T-helper 2 cell treated with Interferon-gamma antibody and Interleukin-4, amounts not matched to agents 5 μg/mL and 100 μg/mL, for 36 hours (primary cell): ENCODE measurements at places on chromosomes 5 and 9.

GRCh38 chr5:89080467-89081116 lies 197.6 kb upstream of the MEF2C start:
- DNase-seq: no peak

- peak; percentile 80 for DNase-seq
Observed at GRCh38 chr5:172113036-172113435, 75.0 kb downstream of the STK10 start.

- DNase-seq: no peak
Observed at GRCh38 chr9:133592731-133593409, 16.3 kb downstream of the FAM163B start.

- DNase-seq: no peak
Observed at GRCh38 chr5:178232920-178233429, 373 bp upstream of the PHYKPL start.

- no peak for DNase-seq
Observed at GRCh38 chr9:70031141-70031545, 12.5 kb upstream of the MAMDC2 start.

DNA sequence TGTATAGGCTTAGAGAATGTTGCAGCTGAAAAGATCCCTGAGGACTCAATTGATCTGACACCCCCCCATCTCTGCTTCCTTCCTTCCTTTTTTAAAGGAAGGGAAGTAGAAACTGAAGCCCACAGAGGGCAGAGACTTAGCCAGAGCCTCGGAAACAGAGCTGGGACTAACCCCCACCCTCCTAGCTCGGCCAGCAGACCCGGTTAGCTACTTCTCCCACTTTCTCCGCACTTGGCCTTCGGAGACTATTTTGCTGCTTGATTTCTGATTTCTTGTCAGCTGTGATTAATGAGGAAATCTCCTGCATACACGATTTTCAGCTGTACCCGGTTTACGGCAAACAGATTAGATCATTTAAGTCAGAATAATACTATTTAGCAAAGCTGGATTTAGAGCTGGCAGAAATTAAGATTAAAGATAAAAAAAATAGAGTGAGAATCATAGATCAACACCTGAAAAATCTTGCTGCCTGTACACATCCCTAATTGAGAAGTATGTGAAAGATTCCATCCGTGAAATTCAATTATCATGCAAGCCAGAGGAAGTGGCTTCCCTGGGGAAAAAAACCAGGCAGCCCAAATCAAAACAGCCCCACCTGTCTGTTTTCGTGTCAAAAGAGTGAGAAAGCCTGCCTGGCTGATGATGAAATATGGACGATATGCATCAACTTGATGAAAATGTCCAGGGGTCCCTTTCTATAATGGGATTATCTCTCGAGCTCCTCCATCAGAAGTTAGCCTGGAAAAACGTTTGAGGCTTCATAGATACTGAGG lies 159.5 kb upstream of the SHB start:
- DNase-seq: no peak

DNA sequence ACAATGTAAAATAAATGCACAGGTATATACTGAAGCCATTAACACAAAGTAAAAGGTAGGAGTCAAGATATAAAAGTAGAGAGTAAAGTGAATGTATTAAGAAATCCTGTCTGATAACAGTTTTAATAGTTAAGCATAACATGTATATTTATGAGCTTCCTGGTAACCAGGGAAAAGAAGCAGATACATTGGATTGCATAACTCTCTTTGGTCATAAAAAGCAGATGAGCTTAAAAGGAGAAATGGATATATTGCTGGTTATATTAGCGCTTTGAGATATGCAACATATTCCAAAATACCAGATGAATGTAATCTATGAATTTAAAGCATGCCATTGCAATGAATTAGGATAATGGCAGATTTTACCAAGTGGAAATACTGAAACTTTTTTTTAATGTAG lies 6.2 kb upstream of the TNFSF8 start:
- DNase-seq: no peak

GRCh38 chr9:99556998-99557397 lies 264.7 kb upstream of the NR4A3 start:
- DNase-seq: no peak

DNA sequence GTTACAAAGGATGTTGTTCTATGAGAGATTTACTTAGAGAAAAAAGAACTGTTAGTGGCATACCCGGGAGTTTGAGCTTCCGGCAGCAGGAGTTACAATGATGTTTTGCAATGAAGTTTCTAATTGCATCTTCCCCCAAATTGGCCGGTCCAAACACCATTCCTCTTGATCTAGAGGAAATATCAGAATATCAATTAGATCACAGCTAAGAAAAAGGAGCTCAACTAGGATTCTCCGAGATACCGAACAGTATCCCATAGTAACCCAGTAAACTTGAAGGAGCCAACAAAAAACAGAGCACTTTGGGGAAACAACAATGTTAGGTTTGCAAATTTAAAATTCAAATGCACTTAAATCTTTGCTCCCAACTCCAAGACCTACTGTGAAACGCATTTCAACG lies 159.5 kb downstream of the TRPM6 start:
- DNase-seq: no peak

DNA sequence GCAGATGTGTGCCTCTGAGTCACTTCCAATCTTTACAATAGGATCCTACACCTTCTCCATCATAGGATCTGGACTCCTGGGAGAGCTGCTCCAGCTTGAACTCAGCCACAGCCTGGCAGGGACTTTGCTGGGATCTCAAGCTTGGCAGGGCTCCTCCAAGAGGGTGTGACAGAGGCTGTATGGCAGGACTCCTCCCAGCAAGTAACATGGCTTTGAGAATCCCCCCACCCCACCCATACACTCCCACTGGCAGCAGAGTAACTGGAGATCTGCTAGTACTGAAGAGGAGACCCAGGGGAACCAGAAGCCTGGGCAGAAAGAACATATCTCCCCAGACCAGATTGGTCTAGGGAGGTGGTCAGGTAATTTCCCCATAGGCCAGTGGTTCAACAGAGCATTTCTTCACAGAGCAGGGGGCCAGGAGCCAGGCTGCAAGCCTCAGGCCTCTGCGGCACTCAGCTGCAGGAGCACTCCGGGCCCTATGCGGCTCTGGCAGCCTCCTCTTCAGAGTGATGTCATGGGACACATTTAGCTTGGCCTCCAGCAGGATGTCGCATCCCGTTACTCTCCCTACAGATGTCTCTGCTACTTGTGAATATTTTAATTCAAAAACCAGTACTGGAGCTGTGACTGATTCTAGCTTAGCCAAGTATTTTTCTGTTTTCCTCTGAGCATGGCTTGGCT lies 1.7 kb upstream of the ACSL6 start:
- no peak for DNase-seq

DNA sequence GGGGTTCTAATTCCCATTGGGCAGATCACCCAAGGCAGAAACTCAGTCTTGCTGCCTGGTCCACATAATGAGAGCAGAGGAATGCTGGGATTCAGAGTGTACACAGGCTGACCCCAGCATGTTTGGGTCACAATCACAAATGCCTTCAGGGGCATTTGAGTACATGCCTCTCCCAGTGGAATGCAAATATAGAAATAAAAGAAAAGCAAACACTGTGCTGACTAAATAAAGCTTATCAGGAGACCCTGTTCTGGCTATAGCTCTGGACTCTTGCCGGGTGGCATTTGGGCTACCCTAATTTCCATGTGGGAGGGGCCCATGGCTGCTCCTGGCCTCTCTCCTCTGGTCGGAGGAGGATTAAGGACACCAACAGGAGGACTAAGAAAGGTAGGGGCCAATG lies 121.4 kb downstream of the DOCK8 start:
- no peak for DNase-seq

GRCh38 chr5:135139381-135140134 lies 105.5 kb upstream of the PITX1 start:
- DNase-seq: no peak

DNA sequence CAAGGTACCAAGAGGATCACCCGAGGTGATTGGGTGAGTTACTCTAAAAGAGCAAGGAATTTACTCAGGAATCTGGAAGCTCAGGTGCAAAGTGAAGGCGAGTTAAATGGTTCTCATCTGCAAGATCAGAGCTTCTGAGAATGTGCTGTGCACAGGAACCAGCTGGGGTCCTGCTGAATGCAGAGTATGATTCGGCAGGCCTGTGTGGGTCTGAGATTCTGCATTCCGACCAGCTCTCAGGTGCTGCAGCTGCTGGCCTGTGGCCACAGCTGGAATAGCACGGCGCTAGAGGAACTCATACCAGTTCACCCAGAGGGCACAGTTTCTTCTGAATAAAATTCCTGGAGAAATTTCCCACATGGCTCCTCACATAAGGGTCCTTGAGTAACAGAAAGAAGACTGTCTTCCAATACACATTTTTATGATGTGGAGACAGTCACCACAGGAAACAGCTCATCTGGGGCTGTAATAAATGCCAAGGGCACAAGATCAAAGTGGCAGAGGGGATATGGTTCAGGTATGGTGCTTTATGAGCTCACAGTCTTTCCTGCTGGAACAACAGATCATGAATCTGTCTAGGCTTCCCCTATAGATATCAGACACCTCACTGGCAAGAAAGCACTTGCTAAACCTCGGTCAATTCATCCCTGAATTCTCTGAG lies 83.9 kb downstream of the PTPN3 start:
- no peak for DNase-seq

GRCh38 chr9:122286764-122287163 lies 22.1 kb downstream of the MRRF start:
- no peak for DNase-seq

DNA sequence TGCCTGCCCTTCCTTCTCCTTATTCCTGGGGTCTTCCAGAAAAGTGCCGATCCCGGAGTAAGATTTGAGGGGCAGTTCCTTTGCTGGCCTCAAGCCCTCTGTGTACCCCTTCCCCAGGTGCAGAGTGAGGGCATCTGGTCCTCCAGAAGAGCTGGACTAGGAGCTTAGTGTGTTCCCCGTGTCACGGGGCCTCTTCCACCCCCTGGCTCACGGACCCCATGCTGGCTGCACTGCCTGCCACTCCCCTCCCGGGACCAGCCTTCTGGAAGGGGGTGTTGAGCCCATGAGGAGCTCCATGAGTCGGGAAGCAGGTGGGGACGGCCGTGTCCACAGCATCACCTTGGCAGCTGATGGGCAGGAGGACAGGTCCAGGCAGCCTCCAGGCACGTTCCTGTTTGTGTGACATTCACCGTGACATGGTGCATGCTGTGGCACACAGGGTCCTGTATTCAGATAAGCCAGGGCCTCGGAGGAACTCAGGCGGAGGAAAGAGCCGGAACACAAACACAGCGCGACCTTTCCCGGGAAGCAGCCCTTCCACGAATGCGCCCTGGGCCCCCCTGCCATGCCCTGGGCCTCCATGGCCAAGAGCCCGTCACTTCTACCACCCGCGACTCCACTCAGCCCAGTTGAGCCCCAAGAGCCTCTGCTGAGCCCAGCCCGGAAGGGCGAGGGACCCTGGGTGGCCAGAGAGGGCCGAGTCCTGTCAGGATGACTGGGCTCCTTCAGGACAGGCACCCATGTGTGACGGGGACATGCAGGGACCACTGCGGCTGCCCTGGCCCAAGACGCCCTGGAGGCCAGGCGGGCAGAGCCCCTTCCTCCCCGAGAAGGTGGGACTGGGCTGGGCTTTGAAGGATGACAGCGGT lies 5.9 kb upstream of the LCN1 start:
- DNase-seq: no peak

DNA sequence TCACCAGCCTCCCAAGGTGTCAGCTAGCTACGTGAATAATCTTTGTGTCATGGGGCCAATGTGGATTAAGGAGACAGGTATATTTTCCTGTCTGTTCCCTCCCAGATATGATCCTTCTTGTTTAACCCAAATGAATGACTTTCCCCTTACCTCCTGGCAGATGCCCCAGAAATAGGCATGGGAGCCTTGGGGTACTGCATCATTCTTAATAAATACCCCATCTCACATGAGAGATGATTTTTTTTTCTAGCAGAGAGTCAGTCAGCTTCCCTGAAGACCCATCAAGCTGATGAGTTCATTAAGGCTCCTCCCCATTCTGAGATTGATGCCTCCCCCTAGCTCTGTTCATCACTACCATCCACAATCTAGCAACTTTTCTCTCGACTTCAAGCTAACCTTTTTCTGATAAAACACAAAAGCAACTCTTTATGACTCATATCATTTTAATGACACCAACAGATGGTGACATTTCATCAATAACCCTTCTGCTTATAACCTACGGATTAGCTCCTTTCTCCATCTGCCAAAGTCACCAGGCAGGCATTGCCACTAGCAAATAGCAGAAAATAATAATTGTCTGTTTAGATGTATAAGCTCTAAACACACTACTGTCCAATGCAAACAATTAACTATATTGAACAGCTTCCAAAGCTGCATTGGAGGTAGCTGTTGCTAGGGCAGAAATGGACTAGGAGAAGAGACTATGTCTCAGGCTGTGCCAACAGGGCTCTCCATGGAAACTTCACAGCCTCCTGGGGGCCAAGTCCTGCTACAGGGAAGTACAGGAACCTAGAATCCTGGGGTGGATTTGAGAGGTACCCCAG lies 143.7 kb downstream of the ACER2 start:
- DNase-seq: no peak

- peak; percentile 45 for DNase-seq
Observed at GRCh38 chr5:109690242-109690974, 681 bp downstream of the MAN2A1 start.

DNA sequence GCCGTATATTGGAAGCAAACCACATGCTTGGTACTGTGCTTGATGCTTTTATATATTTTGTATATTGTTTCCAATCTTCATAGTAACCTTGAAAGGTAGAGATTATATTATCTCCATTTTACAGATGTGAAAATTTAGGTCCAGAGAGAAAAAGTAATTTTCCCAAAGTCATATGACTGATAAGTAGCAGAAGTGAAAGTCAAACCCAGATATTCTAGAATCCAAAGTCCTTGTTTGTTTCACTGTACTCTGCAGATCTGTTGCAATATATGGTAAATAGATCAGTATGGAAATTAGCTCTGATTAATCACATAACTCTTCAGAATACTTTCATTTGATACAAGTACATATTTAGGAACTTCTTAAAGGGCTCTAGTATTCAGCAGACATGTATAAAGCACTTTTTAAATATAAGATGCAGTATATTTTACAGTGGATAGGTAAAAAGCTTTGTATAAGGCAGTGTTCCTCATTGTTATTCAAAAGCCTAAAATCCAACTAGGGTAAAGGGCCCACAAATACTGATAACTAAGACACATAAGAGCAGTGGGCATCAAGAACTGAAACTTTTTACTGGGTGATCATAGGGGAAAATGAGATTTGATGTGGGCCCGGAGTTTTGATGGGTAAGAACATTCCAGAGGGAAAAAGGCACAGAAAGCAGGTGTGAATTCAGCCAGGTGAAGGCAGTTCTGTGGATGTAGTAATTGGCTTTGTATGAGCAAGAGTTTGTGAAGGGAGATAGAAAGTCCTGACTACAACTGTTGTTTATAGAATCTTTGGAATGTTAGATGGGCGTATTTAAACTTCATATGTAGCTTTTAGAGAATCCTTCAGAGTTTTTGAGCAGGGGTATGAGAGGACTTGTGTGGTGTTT lies 25.0 kb downstream of the NDFIP1 start:
- DNase-seq: no peak

- no peak for DNase-seq
Observed at GRCh38 chr5:1479581-1480188, 34.4 kb upstream of the SLC6A3 start.

DNA sequence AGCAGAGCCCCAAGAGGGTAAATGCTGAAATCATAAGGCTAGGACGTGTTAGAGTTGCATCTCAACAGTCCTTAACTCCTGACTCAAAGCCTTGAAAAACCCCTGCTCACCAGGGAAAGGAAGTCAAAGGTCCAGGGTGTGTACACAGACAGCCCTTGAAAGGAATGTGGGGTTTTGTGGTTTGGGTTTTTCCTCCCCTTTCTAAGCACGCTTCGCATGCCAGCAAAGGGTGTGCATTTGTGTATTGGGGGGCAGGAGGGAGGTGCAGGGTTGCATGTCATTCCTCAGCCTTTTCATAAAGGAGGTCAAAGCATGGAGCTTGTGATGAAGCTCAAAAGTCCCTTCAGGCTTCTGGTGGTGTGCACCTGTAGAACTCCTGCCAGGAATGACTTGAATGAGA lies 17.3 kb upstream of the XPA start:
- DNase-seq: no peak
